Stimulated activated CD4-positive, alpha-beta T cell treated with anti-CD3 and anti-CD28 coated beads, Interleukin-15, amount 100 ng/mL, for 24 hours (primary cell): ENCODE measurements at places on chromosomes 7 and 10.

GRCh38 chr10:127085957-127086356, 110.4 kb downstream of the INSYN2A start:
- no peak for DNase-seq

GRCh38 chr10:102534333-102534732, 30.6 kb downstream of the SUFU start:
- DNase-seq, result no peak

DNA sequence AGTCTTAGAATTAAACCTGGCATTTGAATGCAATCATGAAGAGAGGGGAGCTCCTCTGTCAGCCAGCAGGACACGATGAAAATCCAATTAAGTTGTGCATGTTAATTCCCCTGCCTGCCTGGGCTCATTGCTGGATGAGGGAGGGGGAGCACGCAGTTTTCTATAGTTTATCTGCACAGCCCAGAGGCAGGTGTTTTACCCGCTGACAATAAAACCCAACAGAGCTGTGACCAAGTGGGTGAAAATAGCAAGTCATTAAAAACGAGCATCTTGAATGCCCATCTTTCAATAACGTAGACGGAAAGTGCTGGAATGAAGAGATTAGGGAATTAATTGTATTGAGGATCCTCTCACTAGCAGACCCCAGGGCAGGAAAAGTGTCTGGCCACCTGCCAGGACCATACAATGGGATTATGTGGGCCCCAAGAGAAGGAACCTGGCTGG, 100.1 kb upstream of the FAM20C start:
- no peak for DNase-seq

GRCh38 chr10:77514870-77515269, 122.7 kb downstream of the KCNMA1 start:
- DNase-seq, result no peak

- no peak for DNase-seq
These were observed 21.5 kb downstream of the SPAG6 start for GRCh38 chr10:22366771-22367170.

DNA sequence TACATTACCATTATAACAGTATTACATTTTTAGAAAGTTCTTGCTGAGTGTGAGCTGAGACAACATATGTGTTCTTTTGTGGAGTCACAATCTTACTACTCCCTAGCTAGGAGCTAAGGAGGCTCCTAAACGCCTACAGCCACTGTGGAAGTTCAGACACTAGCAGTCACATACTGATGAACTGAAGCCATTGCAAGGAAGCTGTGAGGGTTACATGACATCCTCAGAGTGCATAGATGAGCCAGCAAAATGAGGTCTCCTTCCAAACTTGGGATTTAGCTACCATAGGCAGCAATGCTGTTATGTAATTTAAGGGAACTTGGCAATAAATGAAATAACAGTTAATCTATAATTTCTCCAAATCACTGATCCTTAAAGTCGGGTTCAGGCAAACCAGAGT, 10.8 kb upstream of the ST7 start:
- DNase-seq, result no peak

GRCh38 chr7:116715077-116715476, 43.1 kb downstream of the MET start:
- no peak for DNase-seq

GRCh38 chr7:154372011-154372601, 319.9 kb downstream of the DPP6 start:
- DNase-seq, result no peak

DNA sequence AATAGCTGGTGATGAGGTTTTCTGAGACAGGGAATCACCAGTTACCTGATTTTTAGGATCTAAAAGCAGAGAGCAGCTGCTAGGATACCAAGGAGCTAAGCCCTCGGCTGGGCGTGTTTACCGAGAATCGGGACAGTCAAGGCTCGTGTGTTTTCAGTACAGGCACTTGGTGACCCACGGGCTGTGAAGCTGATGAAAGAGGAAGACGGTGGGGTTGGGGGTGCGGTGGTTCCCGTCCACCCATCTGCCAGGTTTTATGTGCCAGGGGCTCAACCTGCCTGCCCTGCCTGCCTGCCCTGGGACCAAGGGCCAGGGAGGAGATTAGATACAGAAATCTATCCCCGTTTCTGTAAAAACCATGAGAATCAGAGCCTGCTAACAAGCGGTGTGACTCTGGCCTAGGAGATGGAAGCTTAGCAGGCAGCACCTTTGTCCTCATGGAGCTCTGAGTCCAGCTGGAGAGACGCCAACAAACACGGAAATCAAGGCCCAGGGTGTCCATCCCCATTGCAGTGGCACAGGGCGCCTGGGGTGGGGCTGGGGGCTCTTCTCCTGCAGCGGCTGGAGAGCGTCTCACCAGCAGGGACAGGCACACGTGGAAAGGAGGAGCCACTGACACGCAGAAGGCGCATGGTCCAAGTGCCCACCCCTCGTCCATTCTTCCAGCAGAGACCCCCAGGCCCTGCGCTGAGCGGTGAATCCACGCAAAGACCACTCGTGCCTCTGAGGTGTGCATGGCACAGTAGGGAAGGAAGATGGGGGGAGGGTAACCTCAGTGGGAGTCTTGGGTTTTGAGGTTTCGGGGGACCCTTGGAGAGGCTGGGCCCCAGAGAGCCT, 265.0 kb upstream of the TCERG1L start:
- no peak for DNase-seq

DNA sequence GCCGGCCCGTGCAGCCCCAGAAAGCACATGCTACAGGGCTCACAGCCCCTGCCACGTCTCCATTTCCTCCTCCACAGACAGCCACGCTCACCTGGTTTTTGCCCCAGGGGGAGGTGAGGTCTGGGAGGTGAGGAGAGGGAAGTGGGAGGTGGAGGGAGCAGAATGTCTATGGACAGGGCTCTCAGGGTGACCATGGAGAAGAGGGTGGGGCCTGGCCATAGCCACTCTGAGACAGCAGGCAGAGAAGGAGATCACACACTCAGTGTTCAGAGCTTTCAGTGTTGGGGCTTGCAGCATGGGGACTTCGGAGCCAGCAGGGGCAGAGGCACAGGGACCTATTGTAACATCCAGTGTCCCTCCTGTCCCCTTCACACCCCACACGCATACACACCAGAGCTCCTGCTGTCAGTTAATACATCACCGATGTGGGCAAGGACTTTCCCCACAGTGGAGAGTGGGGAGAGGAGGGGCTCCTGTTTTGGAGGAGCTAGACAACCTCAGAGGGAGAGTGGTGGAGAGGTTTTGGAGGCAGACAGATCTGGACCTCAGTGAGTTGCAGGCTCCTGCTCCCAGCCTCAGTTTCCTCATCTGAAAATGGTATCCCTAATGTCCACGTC, 14.4 kb downstream of the WDFY4 start:
- DNase-seq, result no peak

DNA sequence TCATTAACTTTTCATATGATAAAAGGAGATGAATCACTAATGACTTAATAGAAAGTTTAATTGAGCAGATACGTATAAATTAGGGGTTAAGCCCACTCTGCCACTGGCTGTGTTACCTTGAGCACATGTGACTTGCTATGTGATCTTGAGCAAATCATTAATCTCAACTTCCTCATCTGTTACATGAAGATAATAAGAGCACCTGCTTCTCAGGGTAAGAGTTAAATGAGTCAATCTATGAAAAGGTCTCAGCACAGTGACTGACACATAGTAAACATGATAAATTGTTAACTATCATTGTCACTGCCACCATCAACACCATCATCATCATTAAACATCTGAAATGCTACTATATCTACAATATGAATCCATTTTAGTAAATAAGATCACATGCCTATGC, 110.8 kb downstream of the TPK1 start:
- no peak for DNase-seq

GRCh38 chr10:127349737-127350136, 153.3 kb upstream of the INSYN2A start:
- DNase-seq, result no peak

DNA sequence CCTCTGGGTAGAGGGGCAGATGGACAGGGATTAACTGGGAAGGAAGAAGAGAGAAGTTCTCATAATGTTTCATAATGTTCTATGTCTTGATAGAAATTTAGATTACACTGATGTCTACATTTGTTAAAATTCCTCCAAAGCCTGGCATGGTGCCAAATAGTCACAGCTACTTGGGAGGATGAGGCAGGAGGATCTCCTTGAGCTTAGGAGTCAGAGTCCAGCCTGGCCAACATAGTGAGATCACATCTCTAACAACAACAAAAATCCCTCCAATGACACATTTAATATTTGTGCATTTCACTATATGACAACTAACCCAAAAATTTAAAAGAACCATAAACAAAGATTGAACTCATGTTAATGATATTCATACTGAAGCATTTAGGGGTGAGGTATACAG, 33.0 kb upstream of the PPP1R3C start:
- DNase-seq, result no peak

DNA sequence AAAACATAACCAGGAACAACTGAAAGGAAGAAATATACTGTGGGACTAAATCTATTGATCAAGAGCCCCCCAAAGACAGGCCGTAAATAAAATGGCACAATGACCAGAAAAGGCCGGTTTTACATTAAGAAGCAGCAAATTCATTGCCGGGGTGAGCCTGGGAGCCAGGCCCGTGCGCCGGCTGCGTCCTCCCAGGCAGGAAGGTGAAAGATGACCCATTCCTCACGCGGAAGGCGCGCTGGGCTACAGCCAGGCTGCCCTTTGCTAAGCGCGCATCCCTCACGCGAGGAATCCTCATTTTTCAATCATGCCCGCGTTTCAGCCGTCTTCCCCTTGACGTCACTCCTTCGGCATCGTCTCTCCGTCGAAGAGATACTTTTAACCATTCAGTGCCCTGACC, 47.6 kb upstream of the MGMT start:
- DNase-seq, result no peak

- no peak for DNase-seq
These were observed 1.6 kb downstream of the C7orf25 start for GRCh38 chr7:42910306-42910705.
